ENCODE measurements at places on chromosomes 4 and X.

DNA sequence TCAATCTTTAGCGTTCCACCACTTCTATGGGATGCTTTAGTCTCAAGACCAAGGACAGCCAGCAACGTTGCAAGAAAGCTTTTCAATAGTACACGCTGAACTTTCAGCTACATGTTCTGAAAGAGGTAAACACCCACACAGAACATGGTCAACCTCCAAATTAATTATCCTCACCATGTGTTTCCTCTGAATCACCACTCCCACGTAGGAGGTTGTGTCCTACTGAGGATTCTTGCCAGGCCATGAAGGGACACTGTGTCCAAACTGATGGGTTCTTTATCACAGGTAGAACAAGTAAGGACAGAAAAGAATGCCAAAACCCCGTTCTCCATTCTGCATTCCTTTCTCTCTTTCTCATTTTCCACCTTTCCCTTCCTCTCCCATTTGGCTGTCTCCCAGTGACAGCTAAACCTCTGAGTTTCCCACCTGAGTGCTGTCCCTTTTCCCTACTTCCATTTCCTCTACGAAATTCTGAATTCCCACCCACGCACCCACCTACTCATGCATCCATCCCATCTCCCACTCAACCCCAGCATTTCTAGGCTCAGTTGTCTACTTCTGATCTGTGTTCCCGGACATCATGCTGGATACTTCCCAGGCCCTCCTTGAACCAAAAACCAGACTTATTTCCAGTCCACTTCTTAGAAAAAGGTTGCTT, 29.0 kb upstream of the GPM6B start:
- peak; percentile 6 for DNase-seq

DNA sequence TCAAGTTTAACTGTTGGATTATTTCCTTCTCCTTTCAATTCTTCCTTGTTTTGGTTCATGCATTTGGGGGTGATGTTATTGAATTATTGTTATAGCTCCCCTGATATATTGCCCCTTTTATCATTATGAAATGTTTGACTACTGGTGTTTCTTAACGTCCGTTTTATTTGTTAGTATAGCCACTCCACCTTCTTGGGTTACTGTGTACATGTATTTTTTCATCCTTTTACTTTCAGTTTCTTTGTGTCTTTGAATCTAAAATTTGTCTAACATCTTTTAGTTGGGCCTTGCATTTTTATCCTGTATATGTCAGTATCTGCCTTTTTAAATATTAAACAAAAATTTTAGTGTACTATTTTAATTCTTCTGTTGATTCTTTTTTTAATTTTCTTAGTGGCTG, 88.7 kb downstream of the TNIP2 start:
- no peak for DNase-seq

DNA sequence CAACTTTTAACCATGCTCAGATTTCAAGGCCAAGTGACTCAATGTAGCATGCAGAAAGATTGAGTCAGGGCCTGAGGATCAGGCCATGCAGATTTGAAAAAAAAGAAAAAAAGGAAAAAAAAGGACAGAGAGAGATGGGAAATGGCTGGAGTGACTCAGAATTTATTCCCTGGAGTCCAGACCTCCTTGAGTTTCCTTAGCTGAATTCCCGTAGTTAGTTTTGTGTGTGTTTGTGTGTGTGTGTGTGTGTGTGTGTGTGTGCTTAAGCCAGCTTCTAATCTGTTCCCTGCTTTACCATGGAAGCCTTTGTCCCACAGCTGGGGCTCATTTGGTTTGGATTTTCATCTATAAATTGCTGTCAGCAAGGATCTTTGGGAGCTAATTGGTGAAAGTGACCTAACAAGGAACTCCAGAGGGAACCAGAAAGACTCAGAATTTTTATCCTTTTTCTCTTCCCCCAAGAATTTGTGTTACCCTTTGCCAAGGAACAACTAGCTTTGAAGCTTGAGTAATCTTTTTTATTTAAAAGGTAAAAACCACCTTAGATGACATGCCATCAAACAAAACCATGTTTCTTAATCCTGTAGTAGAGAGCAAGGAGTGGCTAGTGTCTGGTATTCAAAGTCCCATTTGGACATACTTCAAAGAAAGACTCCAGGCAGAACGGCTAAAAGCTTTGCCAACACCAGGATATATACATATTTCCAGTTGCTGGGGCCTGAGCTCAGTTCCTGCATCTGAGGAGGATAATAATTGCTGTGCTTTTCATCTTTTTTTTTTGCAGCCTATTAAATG, 109.0 kb upstream of the DDIT4L start:
- no peak for DNase-seq

DNA sequence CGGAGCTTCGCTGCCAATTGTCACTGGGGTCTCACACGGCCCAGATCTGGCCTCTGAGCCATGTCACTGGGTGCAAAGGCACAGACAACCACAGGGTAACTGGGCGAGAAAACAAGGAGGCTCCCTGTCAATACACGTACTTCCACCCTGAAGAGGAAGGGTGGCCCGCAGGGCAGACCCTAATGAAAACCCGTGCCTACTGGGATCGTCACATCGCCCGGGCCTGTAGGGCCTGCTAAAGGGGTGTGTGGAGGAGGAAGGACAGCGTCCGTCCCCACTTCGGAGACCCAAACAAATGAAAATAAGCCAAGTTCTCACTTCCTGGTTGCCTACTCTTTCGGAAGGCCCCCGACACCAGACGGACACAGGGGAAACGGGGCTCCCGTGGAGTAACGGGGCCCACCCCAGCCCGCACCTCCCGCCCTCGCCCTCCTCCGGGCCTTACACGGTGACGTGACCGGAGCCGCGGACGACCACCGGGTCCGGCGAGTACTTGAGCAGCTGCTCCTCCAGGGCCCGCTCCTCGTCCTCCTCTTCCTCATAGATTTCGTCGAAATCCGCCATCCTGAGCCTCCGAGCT, 578 bp downstream of the CHIC2 start:
- DNase-seq, result no peak

- no peak for DNase-seq
These were observed 134.6 kb downstream of the ASMT start for GRCh38 chrX:1749499-1749898.

- DNase-seq, result no peak
These were observed 180.7 kb upstream of the IL15 start for GRCh38 chr4:141455651-141456050.

- DNase-seq, result no peak
These were observed 3.1 kb upstream of the BCORL1 start for GRCh38 chrX:129979207-129979920.

GRCh38 chrX:19514791-19515614, at the start of gene MAP3K15:
Gene MAP3K15, minus strand, starts transcription at chrX:19515508. Its CDS starts 247 bp downstream, at chrX:19515261.
- no peak for DNase-seq

GRCh38 chrX:15292861-15293260, 22.6 kb downstream of the ASB11 start:
- DNase-seq, result no peak

DNA sequence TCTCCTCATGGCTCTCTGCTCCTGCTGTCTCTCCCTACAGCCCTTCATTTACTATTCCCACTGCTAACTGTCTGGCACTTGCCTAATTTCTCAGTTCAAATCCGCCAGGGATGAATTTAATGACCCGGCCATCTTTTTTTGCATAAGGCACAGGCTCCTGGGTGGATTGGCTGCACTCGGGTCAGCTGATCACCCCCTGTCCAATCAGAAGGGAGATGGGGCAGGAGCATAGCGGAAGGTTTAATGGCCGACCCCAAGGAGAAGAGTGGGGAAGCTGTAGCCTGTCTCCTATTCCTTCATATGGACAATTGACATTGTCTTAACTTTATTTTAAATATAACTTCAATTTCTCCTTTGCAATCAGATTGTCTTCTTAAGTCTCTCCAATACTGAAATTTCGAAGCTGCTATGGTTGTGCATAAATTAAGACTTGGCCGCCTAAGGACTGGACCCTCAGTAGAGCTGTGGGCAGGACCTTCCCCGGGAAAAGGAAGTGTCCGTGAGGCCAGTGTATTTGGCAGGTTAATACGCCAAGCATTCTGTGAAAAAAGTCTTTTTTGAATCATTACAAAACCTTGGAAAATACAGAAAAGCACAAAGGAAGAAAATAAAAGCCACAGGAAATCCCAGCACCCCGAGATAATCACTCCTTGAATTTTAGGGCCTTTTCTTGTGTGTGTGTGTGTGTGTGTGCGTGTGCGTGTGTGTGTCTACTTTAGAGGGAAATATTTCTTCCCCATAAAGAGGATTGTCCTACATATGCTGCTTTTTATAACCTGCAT, 55.5 kb downstream of the SMIM20 start:
- DNase-seq, result no peak

GRCh38 chr4:80201252-80202151, 4.2 kb downstream of the PRDM8 start:
- no peak for DNase-seq

DNA sequence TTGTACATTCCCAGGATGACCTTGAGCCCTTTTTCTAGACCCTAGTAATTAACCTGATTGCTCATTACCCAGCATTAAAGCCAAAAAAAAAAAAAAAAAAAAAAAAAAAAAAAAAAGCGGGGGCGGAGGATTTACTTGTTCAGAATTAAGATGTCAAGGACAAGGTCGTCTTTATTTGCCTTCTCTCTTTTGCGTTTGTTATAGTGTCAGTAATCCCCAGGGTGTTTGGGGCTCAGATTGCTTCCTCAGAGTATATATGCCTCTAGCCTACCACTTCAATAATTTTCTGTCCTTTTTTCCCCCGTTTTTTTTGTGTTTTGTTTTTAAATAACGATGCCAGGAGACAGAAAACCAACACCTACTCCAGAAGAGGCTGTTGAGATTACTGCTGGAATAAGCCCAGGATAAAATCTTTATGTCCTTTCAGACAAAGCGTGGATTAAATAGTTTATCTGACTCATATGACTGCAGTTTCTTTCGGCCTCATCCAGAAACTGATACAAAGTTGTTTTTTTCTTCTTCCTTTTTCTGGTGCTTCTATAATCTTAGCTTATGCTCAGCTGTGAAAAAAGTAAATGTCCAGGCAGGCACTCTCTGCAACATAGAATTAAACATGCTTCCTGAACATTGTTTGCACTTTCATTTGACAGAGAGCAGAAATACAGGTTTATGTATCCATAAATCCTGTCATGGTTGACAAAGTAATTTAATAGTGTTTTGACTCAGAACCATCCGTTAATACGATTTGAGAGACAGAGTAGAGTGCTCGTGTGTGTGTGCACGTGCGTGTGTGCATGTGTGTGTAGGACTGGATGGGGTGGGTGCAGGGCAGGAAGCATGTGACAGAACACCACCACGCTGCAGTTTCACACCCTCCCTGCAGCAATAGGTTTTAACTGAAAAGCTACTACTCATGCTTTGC, 138.6 kb downstream of the AFF1 start:
- DNase-seq, result peak; percentile 61

GRCh38 chrX:47540754-47541538, 20.1 kb upstream of the ARAF start:
- peak; percentile 69 for DNase-seq

- DNase-seq, result no peak
These were observed 259.2 kb downstream of the GPC3 start for GRCh38 chrX:133726211-133726630.

- no peak for DNase-seq
These were observed at the start of gene SHISA3 for GRCh38 chr4:42396752-42397634. Gene SHISA3, plus strand, starts transcription at chr4:42397488. Its CDS starts 569 bp downstream, at chr4:42398057.

GRCh38 chrX:65926095-65927019, 113.5 kb downstream of the VSIG4 start:
- DNase-seq, result no peak

DNA sequence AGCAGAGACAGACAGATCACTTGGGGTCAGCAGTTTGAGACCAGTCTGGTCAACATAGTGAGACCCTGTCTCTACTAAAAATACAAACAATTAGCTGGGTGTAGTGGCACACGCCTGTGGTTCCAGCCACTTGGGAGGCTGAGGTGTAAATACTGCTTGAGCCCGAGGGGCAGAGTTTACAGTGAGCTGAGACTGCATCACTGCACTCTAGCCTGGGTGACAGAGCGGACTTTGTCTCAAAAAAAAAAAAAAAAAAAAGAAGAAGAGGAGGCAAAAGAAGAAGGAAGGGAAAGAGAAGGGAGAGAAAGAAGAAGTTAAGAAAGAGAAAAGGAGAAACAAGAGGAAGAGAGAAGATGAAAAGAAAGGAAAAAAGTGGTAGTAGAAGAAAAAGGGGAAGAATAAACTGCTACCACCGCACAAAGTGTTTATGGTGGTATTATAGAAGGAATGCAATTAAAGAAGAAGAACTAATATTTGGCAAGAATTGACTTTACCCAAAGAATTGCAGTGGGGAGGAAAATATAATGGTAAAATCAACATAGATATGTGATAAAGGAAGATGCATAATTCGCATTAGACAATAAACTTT, 19.6 kb upstream of the NSUN7 start:
- no peak for DNase-seq

DNA sequence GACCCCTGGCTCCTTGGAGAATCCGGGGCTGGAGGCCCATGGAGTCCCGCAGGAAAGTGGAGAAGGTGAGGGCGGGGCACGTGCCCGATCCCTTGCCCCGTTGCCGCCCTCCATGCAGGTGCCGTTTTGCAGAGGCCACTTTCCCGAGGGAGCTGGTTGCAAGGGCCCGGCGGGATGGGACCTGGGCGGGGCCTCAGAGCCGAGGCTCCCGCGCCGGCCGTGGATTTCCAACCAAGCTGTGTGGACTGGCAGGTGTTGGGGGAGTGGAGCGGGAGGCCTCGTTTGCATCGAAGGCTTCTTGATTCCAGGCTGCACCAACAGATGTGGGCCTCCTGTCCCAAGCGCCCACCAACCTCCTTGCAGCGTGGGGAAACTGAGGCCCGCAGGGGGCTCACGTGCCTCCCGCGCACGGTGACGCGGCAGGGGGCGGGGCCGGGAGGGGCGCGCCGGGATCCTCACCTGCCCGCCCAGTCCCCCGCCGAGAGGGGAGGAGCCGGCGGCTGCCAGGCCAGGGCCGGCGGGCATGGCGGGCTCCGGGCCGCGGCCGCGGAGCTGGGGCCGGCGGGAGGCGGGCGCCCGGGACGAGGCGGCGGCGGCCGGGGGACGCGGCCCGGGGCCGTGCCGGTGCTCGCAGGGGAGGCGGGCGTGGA, 24.9 kb downstream of the SH3BP2 start:
- DNase-seq, result no peak

GRCh38 chr4:88737307-88737941, 39.8 kb upstream of the NAP1L5 start:
- DNase-seq, result no peak

DNA sequence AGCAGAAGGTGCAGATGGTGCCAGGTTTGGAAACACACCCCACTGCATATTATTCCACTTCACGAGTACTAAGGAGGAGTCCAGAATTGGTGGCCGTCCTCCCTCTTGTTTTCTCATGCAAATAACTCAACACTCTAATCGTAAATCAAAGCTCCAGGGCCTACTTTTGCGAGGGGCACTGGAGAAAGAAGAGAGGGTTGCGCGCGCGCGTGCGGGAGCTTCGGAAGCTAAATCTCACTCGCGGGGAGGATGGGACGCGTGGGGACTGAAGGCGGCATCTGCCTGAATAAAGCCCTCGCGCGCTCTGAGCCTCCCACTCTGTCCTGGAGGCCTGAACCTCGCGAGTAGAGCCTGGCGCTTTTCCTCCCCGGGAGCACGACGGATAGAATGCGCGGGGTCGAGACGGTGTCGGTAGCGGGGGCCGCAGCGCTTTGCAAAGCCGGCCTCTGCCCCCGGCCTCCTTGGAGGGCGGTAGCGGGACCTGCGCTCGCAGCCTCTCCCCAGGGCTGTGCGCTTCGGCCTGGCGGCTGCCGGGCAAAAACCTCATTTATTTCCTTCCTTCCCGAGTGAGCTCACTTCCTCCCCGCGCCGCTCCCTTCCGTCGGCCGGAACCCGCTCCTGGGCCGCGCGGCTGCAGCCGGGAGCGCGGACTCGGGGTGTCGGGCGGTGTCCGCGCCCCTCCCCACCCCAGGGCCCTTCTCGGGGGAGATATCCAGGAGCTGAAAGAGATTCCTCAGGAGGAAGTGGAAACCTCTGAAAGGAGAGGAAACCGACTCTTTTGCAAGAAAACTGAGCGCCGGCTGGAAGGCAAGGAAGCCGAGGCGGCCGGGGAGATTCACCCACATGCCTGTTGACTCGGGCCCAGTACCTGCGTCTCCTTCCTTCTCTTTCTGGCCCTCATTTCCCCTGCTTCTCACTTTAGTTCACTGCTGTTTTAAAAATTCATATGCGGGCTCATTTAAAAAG, 20.7 kb downstream of the HAND2 start:
- no peak for DNase-seq
